IPS DF 6.9 (cell line): ENCODE measurements at places on chromosomes 1 and 21.

DNA sequence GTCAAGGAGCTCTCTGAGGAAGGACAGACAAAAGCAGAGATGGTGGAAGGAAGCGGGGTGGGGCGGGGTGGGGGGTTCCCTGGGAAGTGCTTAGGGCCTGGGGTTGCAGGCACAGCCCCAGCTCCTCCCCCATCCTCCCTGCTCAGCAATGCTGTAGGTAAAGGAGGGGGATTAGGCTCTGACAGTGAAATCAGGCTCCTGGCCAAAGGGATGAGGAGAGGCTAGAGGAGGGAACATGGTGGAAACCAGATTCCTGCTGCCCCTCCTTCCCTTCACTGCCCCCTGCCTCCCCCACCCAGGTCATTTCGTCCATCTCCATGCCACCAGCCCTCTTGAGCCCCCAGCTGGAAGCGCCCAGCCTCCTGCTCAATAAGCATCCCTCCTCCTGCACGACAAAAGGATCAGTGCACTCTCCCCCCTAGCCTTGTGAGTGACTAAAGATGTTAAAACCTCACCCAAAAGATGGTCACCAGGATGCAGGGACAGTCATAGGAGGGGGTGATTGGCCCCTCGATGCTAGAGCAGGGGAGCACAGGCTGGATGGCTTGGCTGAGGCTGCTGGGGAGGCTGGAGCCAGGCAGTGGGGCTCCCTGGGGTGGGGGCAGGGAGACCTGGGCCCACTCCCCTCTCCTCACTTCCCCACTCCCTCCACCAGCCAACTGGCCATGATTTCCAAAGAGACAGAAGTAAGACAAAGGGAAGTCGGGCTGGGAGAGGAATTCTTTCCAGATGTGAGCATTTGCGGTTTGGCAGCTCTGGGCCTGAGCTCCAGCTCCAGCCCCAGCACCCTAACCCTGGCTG lies 2.2 kb upstream of the CRABP2 start:
- no peak for DNase-seq

DNA sequence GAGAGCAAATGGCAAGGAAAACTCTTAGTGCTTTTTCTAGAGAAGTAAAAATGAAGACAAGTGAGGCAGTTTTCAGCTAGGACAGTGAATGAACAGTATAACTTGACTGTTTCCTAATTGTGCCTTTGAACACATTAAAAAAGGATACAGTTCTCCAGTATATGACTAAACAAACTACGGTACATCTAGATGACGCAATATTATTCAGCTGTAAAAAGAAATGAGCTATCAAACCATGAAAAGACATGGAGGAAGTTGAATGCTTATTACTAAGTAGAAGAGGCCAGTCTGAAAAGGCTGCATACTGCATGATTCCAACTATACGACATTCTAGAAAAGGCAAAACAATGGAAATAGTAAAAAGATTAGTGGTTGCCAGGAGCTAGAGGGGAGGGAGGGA lies 206.3 kb downstream of the SIPA1L2 start:
- no peak for DNase-seq

DNA sequence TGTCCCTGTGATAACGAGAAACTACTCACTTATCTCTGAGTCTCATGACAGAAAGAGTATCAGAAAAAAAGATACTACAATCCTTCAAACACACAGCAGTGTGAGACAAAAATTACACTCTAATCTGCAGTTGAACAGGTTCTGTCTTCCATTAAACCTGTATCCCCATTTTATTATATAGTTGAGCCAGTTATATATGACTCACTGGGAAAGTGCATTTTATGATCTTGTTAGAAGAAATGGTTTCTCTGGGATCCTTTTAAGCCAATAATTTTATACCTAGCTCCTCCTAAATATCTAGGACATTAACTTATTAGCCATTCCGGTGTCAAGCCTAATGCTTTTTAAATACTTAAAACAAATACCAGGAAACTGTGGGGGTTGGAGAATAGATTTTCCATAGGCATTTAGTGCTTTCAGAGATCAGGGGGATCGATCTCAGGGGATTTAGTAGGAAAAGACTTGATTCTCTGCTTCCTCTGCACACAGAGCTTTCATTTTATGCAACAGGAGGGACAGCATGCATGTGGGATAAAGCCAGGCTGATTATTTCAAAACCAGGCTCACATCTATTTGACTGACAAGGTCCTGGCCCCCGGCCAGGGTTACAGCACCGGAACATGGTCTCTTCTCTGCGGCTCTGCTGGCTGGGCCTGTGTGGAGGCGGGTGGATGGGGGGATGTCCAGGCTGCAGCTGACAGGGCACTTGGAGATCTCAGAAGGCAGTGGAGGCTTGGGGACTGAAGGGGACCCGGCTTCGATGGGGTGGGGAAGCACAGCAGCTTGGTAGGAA lies 310.6 kb downstream of the DISC1 start:
- no peak for DNase-seq

- no peak for DNase-seq
These were observed 108.3 kb upstream of the USH2A start for GRCh38 chr1:216531263-216532239.

DNA sequence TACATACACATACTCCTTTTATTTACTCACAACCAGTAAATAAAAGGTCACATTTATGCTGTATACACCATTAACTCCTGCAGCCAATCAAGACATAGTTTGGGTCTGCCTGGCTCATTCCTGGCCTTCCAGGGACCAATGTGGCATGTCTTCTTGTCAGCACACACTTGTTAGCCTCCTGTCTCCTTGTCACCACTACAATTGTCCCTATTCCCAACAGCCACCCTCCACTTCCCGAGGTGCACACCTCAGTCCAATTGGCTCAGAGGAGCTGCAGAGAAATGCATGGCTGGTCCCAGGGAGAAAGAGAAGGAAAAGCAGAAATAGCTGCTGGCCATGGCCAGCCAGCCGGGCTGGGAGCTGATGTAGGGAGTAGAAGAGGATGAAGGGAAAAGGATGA lies 116.9 kb downstream of the PLXNA2 start:
- DNase-seq, result no peak

- DNase-seq, result no peak
These were observed 46.0 kb upstream of the LRIG2 start for GRCh38 chr1:113027007-113027406.

DNA sequence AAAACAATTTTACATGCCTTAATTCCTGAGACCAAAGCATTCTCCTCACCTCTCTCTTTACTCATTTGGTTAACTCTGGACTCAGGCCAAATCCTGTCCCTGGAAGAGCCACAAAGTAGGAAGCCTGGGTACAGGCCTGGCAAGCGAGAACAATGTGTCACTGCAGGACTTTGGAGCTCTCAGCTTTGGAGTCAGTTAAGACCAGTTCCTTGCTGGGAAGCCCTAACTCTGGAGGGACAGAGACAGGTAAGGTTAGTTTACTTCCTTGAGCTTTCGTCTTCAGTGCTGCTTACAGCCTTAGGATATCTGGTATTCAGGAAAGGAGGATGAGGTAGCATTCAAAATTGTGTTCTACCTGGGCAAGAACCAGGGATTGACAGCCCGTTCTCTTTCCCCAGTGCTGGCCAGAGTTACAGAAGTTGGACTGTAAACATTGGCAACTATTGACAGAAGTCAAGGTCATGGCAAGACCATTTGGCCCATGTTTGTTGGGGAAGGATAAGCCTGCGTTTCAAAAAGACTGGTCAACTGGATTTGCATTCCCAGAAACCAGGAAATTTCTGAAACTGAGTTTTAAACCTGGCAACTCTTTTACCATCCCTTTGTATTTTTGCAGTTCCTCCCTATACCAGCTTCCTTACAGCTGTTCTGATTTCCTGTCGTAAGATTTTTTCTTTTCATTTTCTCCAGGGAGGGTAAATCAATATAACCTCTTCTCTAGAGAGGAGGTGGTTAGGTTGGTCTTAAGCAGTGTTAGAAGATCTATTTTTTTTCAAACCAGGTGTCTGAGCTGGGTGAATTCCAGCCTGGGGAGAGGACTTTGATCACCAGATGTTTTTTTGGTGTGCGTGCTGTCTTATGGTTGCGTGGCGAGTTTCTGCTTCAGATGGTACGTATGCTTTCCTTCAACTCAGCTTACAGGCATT lies at the start of gene C4BPB:
Gene C4BPB (plus strand): TSS at position 160 of the 926 bp plus-strand sequence. CDS start 672 bp downstream, at position 832.
- no peak for DNase-seq

- DNase-seq, result no peak
These were observed 57.7 kb downstream of the PRDM2 start for GRCh38 chr1:13757693-13758092.

- peak; percentile 55 for DNase-seq
These were observed at the start of gene WLS for GRCh38 chr1:68232289-68233148. WLS (minus strand) TSS chr1:68232523; CDS start chr1:68232299, 224 bp downstream.

GRCh38 chr1:208538078-208538477 lies 293.9 kb upstream of the PLXNA2 start:
- DNase-seq, result no peak

- DNase-seq, result no peak
These were observed 1.7 kb downstream of the ANP32E start for GRCh38 chr1:150234309-150234565.

DNA sequence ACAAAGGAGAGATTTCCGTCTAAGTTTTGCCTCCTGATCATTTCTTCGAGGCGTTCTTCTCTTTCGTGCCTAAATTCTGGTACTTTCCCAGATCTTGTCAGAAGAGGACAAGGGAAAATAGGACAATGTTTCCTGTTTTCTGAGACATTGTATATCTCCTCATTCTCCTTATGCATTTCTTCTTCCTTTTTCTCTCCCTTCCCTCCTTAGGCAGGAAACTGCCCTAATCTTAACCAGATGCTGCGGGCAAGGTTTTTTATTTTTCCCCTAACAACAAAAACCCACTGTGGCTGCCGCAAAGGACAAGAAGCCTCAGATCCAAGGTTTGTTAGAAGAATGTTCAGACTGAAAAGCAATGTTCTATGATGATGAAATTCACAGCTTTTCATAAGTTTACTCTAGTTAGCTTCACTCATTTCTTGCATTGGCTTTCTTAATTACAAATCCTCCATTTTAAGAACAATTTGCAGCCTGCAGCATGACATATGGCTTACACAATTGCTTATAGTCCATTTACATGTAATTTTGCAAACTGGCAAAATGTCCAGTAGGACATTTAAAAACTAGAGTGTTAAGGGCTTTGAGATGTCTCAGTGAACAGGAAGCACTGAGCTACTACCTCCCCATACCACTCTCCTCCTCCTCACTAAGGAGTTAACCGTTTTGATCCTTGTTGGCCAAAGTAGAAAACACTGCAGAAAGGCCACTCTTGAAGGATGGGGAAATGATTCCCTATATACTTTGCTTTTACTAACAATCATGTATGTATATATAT lies 624 bp downstream of the CTSK start:
- no peak for DNase-seq

DNA sequence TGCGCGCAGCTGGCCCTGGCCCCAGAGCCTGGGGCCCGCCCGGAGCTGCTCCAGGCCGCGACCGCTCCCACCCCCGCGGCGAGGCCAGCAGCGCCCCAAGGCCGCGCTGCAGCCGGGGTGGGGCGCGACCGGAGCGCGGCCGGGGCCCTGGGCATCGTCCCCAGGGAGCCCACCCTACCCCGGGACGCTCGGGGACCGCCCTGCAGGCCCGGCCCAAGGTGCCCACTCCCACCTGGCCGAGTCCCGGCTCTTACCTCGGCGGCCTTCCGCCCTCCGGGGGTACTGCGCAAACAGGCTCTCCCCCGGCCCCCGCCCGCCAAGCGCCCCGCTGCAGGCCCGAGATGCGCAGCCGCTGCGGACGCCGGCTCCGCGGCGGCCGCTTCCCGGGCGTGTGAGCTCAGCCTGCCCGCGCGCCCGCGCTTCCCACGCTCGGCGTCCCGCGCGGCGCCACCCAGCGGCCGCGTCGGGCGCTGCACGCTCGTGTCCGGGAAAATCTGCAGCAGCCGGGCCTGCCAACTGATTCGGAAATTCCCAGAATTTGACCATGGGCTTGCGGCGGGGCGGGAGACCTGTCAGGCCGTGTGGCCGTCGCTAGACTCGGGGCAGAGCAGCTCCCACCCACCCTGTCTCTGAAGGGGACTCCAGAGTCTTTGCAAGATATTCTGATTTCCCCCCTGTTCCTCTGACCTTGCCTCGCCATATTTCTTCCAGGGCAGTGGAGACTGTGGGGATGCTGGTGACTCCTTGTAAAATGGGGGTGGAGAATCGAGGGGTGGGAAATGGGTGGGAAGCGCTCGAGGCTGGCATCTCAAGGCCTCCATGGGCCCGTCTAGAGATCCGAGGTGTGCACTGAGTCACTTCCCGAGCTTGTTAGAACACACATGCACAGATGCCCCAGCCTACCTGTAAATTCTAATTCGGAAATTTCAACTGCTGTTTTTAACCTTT lies 41.9 kb downstream of the CD34 start:
- DNase-seq, result no peak

- no peak for DNase-seq
These were observed 92.0 kb downstream of the MAST2 start for GRCh38 chr1:45895406-45895805.

GRCh38 chr1:229155472-229155871 lies 115.4 kb upstream of the RAB4A start:
- no peak for DNase-seq

DNA sequence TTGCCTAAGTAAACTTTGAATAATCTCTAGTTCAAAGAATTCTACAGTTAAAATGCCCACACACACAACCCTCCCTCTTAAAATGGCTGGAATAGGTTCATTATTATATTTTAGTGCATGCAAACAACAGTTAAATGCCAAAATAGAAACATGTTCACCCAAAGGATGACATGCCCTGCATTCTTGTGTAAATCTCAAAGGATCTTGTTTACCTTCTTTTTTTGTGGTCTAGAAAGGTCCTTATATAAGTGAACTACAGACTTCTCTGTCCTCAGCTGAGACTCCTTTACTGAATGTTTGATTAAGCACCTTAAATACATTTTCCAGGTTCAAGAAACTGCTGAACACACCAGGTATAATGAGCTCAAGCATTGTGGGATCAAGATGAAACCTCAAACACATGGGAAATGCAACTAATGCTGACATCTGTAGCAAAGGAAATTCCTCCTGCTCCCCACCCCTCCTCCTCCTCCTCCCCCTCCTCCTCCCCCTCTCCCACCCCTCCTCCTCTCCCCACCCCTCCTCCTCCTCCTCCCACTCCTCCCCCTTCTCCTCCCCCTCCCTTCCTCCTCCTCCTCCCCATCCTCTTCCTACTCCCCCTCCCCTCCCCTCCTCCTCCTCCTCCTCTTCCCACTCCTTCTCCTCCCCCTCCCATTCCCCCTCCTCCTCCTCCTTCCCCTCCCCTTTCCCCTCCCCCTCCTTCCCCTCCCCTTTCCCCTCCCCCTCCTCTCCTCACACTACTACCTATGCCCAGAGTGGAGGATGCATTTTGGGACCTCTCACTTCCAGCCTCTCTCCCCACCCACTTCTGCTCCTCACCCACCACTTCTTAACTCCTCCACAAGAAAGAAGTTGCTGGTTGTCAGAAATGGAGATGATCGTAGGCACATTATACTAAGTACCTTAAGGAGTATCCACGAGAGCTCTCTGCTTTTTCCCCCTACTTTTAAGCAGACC lies 233.9 kb downstream of the MRPL39 start:
- DNase-seq, result peak; percentile 52

GRCh38 chr1:112027696-112028095 lies 38.2 kb upstream of the KCND3 start:
- no peak for DNase-seq

GRCh38 chr1:208183977-208184911 lies 59.9 kb downstream of the PLXNA2 start:
- DNase-seq, result no peak

GRCh38 chr1:38598118-38598517 lies 261.5 kb downstream of the RRAGC start:
- no peak for DNase-seq

- no peak for DNase-seq
These were observed 28.6 kb upstream of the AVPR1B start for GRCh38 chr1:206145771-206146290.
